Astrocyte (in vitro differentiated cells and primary cell): ENCODE measurements at places on chromosomes 16 and 17.

DNA sequence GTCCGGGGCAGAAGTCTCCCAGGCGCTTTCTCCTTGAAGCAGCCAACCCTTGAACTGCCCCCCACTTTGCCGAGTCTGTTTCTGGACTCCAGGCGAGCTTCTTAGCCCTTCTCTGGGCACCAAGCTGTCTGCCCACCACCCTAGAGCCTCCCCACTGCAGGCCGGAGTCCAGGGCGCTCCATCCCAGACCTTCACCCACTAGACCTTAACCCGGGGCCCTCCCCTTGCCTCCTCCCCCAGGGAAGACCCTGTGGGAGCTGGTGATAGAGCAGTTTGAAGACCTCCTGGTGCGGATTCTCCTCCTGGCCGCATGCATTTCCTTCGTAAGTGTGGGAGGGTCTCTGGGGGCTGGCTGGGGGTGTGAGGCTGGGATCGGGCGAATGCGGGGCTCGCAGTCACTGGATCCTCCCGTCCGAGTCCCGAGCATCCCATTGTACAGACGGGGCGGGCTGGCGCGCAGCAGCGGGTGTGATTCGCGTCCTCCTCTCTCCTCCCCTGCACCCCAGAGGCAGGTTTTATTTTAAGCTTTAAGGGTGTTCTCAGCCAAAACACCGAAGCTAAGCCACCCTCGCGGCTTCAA, 1.1 kb downstream of the ATP2A1 start:
- DNase-seq = no peak

DNA sequence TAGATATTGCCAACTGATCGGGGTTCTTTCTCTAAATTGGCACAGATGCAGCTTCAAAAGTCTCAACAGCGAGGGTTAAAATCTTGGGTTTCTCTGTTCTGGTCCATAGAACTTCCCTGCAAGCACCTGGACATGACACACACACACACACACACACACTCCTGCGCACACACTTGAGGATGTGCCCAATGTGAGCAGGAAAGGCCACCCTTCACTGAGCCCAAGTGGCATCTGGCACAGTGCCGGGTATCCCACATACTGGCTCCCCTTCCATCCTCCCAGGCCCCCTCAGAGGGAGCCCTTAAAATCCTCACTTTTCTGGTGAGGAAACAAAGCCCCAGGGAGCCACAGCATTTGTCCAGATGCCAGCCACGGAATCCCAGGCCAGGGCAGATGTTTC, 55.5 kb downstream of the ZNF423 start:
- DNase-seq = no peak

GRCh38 chr16:85615014-85615851, 2.1 kb downstream of the GSE1 start:
- DNase-seq = no peak

DNA sequence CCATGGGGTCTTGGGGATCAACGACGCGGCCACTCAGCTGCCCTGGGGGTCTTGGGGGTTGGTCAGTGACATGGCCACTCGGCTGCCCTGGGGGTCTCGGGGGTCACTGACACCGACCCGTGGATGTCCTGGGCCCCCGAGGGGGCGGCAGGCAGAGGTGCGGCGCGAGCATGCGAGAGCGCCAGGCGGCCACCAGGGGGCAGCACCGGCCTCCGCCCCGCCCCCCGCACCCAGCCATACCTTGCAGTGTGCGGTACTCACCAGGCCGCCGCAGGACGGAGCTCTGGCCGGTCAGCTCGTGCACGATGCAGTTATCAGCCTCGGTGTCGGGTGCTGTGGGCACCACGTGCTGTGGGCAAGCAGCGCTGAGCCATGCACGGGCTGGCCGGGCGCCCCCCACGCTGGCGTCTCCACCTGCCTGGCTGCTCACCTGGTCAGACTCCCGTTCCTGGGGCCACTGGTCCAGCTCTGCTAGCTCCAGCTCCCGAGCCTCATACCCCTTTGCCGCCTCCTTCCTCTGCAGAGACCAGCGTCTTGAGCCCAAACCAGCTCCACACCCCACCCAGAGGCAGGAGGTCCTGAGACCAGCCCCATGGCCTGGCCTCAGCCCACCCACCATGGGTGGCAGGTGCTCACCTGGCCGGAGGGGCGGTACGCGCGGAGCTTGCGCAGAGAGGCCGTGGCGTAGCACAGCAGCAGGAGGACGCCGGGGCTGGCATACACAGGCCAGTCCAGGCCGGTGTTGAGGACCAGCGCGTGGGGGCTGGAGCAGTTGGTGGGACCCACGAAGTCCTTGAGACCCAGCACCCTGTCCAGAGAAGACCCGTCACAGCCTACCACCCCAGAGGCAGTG, 31.2 kb downstream of the CTU2 start:
- DNase-seq = peak; percentile 32

DNA sequence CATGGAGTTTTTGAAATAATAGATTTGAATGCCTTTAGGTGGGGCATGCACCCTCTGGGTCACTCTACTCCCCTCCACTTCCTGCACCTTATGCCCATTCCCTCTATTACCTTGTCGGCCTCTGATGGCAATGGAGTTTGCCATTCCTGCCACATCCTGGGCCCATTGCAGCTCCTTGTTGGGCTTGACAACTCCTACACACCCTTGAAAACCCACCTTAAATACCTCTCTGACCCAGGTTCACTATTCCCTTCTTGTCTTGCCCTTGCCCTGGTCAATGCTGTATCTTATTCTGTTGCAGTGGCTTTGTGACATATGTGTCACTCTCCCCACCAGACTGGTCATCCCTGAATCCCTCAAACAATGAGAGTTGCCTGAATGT, 2.4 kb downstream of the CCR7 start:
- no peak for DNase-seq

DNA sequence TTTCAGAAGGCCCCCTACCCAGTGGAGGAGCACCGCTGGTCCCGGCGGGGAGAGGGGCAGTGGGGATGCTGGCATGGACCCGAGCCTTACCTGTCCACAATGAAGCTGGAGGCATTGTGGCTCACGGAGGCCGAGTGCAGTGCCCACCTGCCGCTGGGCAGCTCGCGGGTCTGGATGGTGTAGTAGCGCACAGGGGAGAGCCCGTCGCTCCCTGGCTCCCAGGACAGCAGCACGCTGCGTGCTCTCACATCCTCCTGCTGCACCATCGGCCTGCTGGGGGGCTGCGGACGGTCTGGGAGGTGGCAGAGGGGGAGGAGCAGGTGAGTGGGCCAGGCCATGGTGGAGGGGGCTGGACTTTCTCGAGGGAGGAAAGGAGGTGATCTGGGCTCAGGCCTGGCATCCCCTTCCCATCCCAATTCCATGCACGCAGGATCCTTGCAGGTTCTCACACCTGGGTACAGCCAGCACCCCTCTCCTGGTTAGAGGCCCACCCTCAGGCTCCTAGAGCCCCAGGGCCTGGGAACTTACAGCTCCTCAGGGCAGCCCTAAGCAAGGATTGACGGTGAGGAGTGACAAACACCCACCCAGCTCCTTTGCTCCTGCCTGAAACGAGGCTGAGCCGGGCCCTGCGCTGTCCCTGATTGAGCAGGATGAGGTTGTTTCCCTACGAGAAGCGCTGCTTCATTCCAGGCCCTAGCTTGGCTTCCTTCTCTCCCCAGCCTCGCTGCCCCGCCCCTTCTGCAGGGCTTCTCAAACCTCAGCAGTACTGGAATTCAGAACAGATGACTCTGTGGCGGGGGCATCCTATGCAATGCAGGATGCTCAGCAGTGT, 76.2 kb upstream of the CDC42EP4 start:
- no peak for DNase-seq

DNA sequence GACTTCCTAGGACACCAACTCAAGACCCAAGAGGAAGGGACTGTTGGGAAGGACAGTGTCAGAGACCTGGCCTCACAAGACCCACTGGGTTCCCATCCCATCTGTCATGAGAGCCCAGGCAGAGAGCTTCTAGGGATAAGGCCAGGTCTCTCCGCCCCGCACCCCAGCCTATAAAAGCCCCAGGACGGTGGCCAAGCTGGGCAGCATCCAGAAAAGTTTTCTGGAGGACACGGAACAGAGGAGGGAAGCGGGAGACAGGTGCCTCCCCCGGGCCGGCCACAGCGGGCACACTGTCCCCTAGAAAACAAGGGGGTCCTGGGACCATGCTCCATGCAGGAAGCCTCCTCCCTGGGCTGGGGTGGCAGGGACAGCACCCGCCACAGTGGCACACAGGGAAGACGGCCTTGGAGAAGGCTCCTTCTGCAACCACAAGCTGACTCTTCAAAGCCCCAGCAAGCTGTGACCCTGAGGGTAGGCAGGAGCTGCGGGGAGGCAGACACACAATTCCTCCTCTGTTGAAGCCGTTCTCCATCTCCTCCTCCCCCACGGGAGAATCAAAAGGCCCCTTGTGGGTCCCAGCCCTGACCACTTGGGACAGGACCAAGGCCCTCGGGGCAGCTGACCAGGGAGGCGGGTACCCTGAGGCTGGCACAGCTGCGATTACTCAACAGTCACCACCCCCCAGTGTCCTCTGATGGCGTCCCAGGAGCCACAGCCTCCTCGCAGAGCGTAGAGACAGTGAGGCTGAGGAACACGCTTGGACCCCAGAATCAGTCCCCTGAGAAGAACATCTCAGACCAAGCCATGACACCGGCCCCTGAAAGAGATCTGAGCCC, 26.1 kb downstream of the TRPV3 start:
- no peak for DNase-seq

DNA sequence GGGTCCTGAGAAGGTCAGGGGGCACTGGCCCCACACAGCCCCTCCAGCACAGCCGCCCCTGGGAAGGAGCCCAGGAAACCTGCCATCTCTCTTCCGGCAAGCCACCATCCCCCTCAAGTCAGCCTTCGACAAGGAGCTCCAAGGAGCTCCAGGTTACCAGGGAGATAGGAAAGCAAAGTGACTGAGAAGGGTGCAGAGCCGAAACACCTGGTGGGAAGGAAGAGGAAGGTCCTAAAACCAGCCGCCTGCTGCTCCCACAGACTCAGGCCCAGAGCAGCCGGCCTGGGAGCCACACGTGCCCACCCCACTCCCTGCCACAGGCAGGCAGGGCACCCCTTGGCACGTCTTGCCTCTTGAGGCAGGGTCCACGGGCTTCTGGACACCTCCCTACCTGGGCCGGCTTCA, 80.7 kb downstream of the TIMM22 start:
- no peak for DNase-seq

- no peak for DNase-seq
Observed at GRCh38 chr17:29190592-29191207, 10.5 kb upstream of the MYO18A start.
